NCI-H1092 (cell line): ENCODE measurements at places on chromosomes 6 and 20.

DNA sequence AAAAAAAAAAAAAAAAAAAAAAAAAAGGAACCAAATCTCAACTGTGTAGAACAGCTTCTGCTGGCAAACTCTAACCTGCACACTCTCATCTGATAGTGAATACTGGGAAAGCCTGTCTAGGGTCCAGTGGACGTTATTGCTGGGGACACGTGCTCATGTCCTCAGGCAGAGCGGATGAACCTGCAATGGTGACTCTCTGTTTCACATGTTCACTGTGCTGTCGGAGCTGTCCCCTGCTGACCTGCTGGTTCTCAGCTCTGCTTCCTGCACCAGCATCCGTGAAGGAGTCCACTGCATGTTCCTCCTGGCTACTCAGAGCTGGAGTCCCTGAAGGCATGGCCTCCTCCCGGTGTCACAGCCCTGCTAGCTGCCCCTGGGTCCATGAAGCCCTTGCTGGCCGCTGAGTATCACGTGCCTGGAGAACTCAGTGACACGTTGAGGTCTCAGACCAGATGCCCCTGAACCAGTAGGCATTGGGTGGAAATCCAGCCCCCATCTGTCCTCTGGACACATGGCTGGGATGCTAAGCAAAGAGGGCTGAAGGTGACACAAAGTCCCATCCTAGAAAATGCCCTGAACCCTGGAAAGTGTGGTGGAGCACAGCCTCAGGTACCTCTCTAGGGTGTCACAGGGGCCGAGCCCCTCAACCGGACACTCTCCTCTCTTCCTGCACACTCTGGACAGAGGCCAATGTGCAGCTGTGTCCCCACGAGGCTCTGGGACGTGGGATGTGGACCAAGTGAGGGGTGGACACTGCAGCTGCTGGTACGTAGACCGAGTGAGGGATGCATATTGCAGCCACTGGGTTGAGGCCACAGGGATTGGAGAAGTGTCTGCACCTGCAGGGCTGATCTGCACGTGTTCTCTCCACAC, 54.9 kb upstream of the FRMD1 start:
- DNase-seq: no peak

- DNase-seq: no peak
Measured at GRCh38 chr6:45504947-45505346, 127.2 kb upstream of the SUPT3H start.

GRCh38 chr20:57774951-57775350, 65.1 kb upstream of the PMEPA1 start:
- DNase-seq: no peak

DNA sequence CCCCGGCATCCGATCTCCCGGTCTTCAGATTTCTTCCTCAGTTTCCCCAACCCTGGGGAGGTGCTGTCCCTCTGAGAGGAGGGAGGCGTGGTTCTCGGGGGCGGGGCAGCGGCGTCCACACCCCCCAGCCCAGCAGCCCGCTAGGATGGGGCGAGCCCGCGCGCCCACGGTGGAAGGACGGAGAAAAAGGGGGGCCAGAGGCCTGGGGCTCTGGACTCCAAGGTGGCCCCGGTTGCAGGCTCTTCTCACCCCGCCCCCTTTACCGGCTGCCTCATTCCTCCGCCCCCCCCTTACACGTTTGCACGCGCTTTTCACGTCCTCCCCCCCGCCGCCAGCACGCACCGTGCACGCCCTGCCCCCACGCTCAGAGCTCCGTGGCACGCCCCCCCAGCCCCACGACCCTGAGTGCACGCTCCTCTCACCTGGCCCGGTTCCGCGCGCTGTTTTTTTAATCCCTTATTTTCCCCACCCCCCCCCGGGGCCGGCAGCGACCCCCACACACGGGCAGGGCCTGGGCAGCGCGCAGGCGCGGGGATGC, 402 bp downstream of the ZBTB12 start:
- DNase-seq: no peak

GRCh38 chr6:14524319-14524718, 406.7 kb downstream of the CD83 start:
- DNase-seq: no peak

DNA sequence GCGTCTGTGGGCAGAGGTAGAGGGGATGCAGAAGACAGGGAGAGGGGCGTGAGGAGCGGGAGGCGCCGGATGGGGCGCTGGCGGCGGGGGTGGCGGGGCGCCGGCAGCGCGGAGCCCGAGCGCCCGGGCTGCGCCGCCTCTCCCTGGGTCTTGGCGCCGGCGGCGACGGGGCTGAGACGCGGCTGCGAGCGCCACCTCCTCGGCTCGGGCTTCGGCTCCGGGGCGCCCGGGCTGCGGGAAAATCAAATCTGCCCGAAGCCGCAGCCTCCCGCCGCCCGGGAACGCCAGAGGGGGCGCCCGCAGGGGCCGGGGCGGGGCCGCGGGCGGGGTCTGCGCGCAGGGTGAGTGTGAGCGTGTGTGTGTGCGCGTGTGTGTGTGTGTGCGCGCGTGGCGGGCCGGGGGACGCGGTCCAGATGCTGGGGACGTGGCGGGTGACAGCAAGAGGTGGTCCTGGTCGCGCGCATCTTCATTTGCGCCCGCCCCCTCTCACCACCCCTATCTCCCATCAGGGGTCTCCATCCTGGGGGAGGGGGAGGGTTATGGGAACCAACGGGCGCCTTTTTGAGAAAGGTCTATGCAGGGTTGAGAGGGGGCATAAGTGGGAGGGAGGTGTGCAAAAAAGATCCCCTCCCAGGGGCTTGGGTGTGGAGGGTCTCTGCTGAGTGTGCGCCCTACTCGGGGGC, 646 bp upstream of the CPNE5 start:
- no peak for DNase-seq

- no peak for DNase-seq
Measured at GRCh38 chr6:12595161-12595811, 121.3 kb upstream of the PHACTR1 start.

DNA sequence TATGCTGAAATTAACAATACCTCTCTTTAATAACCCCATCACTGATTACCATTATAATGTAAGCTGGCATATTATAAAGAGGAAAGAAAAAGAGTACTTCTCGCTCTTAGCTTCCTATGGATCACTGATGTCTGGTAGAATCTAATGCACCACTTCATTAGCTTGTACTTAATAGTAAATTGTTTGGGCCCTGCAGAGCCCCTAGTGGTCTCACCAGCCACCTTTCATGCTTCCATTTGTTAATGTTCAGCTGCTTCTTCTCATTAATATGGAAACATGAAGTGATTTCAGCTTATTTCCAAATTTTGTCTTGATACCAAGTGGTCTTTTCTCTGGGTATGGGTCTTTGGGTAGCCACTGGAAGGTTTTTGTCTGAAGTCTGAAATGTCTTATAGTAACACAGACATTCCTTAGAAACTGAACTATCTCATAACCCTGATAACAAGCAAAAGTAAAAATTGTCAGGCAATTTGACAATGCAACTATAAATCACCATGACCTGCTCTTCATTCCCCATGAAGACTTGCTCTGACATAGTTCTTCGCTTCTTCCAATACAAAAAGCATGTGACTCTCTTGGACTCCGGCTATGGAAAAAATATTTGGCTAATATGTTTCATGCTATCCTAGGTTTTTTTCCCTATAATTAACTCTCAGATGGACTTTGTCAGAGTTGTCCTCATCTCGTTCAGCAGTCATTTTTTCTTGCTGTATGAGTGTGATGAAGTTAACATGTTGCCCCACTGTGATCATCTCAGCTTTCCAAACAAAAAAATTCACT, 395.8 kb upstream of the MARCKS start:
- no peak for DNase-seq

DNA sequence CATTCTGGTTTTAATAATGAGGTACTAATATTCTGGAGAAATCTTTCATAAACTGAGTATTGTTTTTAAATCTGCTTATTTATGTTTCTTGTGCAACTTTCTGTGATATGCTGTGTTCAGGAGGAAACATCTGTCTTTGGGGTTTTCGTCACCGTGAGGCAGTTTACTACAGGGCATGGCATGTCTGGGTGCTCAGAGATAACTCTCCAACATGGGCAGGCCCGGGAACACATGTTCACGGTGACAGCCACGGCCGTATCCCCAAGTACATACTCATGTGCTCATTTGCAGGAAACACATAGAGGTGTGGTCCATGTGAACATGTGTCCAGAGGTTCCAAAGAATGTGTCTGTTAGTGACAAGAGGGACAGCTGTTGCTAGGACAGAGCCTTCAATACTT, 62.1 kb upstream of the CNKSR3 start:
- no peak for DNase-seq

GRCh38 chr20:18729231-18729825, 84.3 kb upstream of the SCP2D1 start:
- no peak for DNase-seq

DNA sequence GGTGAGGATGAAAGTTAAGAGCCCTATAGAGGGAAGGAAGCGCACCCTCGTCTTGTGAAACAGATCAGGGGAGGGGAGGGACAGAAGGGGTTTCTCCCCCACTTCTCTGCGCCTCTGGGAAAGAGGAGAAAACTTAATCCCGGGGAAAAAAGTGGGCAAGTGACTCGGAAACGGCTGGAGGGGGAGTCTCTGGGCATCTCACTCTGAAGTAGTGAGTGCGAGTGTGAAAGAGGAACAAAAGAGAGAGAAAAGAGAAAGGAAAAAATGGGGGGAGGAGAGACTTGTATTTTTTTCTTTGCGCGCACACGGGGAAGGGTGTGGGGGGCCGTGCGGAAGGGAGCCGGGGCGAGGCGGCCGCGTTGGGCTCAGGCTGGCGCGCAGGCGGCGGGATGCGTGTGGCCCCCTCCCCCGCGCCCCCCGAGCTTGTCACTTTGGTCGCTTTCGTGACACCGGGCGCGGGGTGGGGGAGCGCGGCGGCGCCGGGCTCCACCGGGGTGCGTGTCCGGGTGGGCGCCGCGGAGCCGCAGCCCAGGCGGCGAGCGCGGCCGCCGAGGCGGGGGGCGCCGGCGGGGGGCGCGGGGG, 454 bp downstream of the L3MBTL3 start:
- DNase-seq: no peak

DNA sequence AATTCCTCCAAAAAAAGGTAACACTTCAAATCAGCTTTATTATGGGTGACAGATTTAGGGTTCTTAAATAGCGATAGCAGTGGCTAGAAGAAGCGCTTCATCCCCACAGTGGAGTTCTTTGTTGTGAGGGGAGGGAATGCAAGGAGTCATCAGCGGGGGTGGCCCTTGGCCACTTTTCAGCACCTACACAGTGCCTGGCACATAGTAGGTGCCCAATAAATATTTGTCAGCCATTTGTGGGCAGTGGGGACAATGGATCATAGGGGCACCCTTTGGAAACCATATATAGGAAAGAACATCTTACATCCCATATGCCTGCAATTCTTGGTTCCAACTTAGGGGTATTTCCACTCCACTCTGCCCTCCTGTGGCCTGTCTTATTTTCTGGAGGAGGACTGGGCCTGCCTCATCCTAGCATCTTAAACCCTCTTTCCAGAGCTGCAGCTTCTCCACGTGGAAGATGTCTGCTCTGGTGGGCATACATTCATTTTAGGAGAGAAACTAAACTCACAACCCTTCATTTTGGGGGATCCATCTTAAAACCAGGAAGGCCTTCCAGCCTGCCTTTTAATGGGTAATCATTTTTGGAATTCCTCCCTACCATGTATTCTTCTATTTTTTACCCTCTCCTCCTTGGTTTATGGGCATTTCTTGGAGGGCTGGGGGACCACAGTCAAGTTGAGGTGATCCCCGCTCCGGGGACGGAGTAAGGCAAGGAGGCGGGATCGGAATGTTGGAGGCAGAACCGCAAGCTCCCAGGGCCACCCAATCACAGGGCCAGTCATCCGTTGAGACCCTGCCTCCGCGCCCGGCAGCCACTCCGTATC, 2.6 kb upstream of the GPSM3 start:
- DNase-seq: no peak
